ENCODE measurements at places on chromosomes 6 and 20. TPM values are rescaled to one million over a fixed set of nuclear protein-coding genes. Genes with fewer than 3 reads are reported as not detected.

Gene ULBP3
- total RNA-seq = not detected

DNA sequence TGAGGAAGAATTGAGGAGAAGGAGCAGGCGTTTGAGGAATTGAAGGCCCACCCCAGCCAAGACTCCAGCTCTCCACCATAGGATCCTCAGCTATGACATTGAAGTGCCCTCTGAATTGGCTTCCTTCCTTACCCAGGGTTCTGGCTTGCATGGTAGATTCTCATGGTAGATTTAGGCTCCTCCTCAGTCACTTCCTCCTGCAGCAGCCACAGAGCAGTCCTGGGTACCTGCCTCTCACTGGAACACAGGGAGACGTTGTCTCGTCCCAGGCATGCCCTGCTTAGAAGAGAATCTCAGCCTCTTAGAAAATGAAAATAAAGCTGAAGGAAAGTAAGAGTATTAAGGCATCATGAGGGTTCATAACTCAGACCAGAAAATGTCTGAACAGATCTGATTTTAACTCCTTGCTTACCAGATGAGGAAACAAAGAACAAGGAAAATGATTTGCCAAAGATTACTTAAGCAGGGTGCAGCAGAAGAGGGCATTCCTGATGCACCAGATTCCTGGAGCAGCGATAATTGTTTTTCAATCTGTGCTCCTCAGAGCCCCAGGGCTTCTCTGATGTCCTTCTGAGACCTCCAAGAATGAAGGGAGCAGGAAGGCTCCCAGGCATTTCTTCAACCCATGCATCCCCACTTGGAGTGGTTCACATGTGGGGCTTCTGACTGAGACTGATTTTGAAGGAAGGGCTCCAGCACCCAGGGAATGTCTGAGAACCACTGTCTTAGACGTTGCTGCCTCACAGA, 219.8 kb downstream of the HIVEP2 start:
- DNase-seq = no peak

DNA sequence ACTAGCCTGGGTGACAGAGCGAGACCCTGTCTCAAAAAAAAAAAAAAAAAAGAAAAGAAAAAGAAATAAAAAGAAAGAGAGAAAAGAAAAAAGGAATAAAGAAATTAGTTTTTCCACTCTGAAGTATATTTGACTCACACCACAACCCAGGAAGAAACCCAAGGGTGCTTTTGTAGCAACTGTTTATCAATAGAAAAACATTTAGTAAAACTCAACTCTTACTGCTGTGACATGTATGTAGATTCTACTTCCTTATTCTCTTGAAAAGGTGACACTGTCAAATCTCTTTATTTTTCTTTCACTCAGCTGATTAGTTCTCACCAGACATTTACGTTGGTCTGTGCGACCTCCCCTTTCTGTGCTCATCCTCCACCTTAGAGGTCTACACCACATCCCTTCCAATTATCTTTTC, 99.9 kb upstream of the SHLD1 start:
- DNase-seq = no peak

DNA sequence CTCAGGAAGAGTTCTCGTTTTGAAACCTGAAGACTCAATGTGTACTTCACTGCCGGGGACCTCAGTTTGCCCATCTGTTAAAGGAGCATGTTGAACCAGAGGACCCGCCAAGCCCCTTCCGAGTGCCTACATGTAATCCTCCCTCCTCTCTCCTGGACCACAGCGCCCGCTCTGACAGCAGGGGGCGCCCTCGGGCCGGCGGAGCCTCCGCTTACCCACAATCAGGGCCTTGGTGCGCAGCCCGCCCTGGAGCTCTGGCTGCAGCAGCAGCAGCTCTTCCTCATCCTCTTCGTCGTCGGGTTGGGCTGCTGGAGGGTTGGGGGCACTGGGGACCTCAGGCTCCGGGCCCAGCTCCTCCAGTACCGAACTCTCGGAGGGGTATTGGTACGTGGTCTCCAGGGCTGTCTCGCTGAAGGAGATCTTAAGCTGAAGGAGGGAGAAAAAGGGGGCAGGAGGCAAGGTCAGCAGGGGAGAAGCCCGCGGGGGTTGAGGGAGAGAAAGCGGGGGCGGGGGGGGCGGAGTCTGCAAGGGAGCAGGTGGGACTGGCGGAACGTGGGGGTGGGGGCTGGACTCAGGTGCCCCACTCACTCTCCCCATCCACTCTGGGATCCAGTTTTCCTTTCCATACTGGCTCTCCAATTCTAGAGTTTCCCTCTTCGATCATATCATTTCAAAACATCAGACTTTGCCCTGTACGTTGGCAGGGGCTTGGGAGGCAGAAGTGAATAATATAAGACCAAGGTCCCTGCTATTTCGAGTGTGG, 6.3 kb upstream of the DHX16 start:
- no peak for DNase-seq

DNA sequence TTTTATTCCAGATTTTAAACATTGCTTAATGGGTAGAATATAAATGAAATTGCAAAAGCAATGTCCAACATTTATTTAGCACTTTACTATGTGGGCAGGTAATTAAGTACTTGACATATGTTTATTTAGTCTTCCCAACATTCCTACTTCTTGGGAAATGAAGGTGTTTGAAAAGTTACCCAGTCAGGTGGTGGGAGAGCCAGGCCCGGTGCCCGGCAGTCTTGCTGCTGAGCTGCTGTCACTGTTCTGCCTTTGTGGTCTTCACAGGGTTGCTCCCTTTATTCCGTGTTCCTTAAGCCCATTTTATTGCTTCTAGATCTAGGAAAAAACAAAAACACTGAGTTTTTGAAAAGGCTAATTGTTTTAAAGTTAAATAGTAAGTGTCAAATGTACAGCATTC, 42.6 kb upstream of the TULP4 start:
- no peak for DNase-seq

DNA sequence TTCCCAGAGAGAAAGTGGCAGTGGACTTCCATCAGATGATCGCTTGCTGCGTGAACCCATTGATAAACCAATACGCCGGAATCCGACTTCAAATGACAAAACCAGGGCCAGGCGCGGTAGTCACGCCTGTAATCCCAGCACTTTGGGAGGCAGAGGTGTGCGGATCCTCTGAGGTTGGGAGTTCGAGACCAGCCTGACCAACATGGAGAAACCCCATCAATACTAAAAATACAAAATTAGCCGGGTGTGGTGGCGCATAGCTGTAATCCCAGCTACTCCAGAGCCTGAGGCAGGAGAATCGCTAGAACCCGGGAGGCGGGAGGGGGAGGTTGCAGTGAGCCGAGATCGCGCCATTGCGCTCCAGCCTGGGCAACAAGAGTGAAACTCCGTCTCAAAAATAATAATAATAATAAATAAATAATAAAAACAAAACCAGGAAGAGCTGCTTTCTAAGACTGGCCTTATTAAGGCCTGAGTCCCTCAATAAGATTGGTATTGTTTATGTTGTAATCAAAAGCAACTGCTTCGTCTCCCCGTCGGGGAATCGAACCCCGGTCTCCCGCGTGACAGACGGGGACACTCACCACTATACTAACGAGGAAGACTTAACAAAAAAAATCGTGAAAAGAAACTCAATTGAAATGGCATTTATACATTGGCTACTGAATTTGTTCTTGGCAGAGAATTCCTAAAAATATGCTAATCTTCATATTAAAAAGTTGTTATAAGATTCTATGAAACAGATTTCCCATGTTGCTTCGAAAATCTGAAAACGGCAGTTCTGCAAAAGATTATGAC, 110.2 kb upstream of the ZNF184 start:
- no peak for DNase-seq

DNA sequence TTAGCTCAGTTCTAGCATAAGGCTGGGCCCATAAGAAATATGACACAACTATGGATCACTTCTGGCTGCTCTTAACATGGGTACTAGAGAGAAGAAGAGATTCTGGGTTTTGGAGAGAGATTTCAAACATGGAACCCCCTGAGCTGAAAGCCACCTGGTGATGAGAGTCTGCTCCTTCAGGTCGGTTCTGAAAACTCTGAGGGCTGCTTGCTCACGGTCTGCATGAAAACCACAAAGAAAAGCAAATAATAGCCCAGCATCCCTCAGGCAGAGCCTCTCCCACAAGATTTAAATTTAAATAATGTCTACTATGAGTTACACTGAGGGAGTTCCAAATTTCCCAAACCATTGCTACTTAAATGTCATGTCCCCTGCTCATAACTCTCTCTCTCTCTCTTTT, 301.5 kb downstream of the BMP7 start:
- DNase-seq = no peak

DNA sequence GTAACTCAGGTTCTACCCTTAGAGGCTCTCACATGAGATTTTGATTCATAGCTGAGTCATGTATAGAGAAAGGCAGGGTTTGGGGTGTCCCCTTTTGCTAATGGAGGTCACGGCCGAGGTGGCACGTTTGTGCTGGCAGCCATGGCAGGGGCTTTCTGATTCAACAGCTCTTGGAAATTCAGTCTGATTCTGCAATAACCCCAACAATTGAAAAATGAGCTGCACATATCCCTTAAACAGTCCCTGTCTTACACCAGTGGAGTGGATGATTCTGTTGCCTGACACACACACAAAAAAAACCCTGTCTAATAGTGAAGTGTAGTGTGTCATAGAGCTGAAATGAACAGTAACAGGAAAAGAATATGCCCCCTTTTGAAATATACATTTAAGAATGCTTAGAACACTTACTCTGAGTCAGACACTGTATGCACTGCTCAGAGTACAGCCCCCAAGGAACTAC, 40.4 kb upstream of the ARG1 start:
- peak; percentile 23 for DNase-seq

GRCh38 chr20:44166477-44166876, 20.5 kb downstream of the JPH2 start:
- DNase-seq = no peak

- DNase-seq = no peak
Measured at GRCh38 chr6:134551245-134551960, 233.5 kb upstream of the SGK1 start.

DNA sequence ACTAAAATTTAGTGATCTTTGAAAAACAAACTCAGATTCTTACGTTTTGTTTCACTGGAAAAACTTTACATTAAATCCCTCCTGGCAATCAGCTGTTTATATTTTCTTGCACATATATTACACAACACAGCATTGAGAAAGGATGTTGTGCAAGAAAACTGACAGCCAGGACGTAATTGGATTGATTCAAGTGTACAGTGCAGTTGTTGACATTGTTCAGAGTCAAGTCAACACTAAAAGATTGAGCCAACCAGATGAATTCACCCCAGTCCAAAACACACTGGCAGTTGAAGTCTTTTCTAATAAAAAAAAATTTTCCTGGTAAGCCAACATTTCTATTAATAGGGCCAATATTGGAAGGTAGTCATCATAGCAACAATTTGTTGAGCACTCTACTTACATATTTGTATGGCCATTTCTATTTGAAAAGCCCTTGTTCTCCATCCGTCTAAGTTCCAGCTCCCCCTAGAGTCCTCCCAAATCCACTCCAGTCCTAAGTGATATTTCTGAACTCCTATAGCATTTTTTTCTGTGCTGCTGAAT, 20.9 kb upstream of the VNN1 start:
- DNase-seq = no peak

DNA sequence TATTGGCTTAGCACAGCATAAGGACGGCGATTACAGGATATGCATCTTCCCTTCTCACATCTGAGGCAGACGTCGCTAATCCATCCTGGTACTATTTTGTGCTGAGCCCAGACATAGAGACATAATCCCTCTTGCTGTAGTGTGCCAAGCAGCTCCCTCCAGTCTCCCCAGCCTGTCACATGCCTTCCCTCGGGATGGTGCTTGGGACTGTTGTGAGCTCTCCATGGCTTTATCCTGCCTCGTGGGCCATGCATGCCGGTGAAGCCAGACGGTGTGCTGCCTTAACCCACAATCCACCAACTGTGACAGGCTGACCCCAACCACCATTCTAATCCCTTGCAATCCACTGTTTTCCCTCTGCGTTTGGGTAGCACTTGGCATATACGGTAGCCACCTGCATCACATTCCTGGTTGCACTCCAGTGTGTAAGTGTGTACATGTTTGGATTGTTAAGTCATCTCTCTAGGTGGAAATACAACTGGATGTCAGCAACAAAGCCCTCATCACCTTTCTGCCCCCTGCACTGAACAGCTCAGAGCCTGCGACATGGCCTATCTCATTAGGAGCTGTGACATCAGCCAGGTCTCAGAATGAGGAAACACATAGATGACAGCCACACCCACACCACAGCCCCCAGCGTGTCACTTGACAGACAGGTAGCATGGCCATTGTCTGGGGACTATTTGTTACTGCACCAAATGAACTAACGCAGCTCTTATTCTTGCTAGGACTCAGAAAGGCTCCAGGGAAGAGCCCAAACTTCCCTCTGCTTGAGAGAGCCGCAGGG, 374.8 kb upstream of the CDH4 start:
- DNase-seq = no peak

GRCh38 chr6:17385660-17386059, 7.7 kb upstream of the CAP2 start:
- DNase-seq = no peak

DNA sequence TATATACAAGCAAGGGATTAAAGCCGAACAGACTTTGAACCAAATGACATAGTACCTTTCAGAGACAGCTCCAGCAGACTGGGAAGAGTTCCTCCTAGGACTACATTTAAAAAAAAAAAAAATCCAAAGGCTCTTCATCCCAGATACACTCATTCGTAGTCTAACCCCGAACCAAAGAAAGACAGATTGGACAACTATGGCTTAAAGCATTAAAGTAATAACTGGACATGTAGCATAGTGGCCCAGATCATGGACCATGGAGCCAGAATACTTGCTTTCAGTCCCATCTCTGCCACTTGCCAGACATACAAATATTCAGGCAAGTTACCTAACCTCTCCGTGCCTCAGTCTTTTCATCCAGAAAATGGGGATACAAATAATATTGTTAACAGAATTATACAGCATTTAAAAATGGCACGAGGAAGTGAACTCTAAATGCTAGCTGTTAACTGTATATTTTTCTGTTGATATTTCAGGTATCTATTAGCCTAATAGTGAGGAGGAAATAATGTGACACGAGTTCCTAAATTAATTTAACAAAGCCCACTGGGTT, 123.7 kb downstream of the HIVEP2 start:
- no peak for DNase-seq

- no peak for DNase-seq
Measured at GRCh38 chr6:142009647-142010046, 123.1 kb upstream of the GJE1 start.

DNA sequence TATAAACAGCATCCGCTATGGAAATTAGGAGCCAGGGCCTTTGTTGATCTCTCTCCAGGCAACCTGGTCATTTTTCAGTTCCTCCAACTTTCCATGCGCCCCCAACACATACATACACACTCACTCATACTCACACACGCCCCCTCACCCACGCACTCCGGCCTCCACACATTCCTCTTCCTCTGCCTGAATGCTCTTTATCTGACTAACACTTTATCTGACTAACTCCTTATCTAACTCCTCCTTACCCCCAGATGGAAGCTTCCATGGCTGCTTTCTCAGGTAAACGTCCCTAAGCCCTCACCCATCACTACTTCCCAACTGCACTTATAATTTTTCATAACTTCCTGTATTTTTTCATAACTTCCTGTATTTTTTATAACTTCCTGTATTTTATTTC, 17.4 kb downstream of the CASS4 start:
- no peak for DNase-seq

Gene NOTCH4
- 1.7 TPM for total RNA-seq

Gene AGER
- total RNA-seq = 15.4 TPM

GRCh38 chr20:5189917-5190316, 63.1 kb downstream of the CDS2 start:
- no peak for DNase-seq

Gene DEF6
- 66.3 TPM for total RNA-seq

Gene SNRPB
- 437 TPM for total RNA-seq
